ENCODE measurements at places on chromosomes 6 and 20.

- DNase-seq, result no peak
These were observed 35.5 kb upstream of the TBXT start for GRCh38 chr6:166203003-166203640.

GRCh38 chr6:157952861-157953351 is 28.8 kb upstream of the SYNJ2 start:
- no peak for DNase-seq

GRCh38 chr6:19715167-19715551 is 122.0 kb upstream of the ID4 start:
- no peak for DNase-seq

GRCh38 chr20:24980291-24981053 is 12.1 kb downstream of the APMAP start:
- no peak for DNase-seq

DNA sequence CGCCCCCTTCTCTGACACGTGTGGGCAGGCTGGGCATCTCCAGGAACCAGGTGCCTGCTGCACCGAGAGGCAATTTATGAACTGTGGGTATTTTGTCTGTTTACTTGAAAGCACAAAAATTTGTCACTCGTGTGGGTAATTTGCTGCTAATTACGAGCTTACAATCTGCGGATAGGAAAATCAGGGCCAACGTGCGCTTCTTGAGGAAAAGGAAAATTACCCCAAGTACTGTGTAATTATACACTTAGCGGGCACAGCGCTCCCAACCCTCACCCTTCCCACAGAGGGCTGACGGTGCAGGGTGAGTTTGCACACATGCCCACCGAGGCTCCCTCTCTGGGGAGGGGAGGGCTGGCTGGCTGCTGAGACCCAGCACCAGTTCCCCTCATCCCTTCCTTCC is 25.3 kb upstream of the MDGA1 start:
- no peak for DNase-seq

- no peak for DNase-seq
These were observed 1.5 kb downstream of the ID4 start for GRCh38 chr6:19838442-19839236.

DNA sequence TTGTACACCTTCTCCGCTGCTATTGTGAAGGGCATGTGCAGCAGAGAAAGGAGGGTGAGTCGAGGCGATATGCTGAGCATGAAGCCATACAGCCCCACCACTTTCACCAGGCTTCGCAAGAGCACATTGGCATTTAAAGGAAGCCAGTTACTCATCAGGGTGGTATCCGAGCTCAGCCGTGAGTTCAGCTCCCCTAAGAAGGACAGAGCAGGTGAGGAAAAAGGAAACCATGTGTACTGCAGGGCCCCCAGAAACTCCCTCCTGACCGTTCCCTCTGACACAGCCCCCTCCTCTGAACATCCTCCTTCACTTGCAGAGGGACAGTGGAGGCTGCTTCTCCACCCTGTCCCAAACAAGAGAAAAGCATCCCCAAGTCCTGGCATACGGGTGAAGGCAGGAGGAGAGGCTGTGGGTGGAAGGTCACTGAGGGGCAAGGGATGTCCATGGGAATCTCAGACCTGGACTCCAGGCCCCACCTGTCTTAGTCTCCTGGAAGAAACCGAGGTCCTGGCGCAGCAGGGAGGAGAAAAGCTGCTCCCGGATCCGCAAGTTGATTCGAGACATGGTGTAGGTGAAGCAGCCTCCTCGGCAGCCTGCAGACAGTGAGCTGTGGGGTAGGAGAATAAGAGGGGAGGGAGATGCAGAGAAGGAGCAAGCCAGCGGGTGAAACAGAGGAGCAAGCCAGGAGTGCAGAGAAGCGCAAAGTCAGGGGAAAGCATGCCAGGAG is 3.2 kb downstream of the TAP2 start:
- DNase-seq, result no peak

DNA sequence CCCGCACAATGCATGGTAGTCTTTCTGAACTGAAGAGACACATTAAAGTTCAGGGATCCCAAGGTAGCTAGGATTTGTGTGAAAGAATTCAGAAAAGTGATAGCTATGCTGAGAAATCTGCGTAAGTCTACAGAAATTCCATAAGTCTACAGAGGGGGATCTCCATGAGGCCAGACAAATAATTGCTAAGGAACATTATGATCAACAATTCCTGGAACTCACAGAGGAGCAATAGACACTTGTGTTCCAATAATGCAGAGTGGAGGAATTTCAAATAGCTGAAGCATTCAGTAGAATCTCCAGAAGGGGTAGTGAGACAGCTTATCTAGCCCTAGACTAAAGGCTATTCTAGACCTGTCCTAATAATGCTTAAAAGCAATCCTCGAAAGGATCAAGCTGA is 315.7 kb upstream of the ECI2 start:
- DNase-seq, result no peak

DNA sequence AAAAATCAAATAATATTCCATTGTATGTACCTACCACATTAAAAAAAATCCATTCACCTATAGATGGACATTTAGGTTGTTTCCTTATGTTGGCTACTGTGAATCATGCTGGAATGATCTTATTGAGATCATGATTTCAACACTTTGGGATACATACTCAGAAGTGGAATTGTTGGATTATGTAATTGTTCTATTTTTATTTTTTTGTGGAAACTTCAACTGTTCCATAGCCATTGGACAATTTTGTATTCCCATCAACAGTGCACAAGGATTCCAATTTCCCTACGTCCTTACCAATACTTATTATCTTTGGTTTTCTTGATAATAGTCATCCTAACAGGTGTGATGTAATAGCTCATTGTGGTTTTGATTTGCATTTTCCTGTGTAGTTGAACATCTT is 834.0 kb downstream of the MAFB start:
- no peak for DNase-seq

GRCh38 chr6:167558246-167559177 is 233.6 kb downstream of the TTLL2 start:
- no peak for DNase-seq

DNA sequence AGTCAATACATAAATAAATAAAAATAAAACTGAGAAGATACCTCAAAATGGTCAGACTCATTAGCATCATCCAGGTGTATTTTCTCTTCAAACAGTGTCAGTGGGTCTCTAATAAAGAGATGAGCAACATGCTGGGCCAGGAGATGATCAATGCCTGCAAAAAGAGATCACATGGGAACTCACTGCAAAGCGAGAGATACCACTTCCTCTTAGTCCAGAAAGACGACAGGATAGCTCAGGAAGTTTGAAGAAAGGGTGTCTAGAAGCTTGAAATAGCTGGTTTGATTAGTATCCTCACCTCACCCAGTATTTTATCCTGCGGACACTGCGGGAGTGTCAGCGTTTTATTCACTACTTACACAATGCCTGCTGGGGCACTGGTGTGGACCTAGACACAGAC is 38.0 kb downstream of the GCLC start:
- DNase-seq, result no peak

- DNase-seq, result no peak
These were observed 15.7 kb downstream of the RTN4IP1 start for GRCh38 chr6:106613590-106613989.

DNA sequence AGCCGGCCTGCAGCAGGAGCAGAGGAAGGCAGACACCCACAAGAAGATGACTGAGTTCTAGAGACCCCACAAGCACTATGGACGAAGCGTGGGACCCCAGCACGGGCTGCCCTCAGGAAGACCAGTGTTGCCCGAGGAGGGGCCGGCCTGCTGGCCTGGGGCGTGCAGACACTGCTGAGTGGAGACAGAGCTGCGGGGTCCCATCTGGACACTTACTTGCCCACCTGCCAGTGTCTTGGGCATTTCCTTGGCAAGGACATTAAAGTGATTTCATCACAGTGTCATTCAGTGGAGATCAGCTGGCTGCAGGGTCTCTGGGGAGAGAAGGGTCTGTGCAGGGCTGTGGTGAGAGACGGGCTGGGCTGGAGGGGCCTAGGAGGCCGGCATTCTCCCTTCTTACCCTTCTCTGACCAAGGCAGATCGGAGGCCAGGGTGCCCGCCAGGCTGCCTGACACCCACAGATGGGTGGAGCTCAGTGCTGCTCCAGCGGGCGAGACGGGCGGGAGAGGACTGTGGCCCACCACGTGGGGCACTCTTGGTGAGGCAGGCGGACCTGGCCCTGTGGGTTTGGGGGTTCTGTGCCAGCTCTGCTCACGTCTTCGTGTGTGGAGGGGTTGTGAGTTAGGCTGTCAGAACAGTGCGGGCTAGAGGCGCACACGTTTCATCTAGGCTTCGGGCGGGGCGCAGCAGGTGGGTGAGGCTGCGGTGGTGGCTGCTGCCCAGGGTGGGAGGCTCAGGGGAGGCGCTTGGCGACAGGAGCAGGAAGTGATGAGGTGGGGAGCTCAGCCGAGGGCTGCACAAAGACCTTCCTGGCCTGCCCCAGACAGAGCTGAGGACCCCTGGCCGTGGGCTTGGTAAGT is at the start of gene LIME1:
Gene LIME1 (plus strand): TSS at position 806 of the 860 bp plus-strand sequence. CDS start 886 bp downstream, outside the sequence.
- DNase-seq, result peak; percentile 58

DNA sequence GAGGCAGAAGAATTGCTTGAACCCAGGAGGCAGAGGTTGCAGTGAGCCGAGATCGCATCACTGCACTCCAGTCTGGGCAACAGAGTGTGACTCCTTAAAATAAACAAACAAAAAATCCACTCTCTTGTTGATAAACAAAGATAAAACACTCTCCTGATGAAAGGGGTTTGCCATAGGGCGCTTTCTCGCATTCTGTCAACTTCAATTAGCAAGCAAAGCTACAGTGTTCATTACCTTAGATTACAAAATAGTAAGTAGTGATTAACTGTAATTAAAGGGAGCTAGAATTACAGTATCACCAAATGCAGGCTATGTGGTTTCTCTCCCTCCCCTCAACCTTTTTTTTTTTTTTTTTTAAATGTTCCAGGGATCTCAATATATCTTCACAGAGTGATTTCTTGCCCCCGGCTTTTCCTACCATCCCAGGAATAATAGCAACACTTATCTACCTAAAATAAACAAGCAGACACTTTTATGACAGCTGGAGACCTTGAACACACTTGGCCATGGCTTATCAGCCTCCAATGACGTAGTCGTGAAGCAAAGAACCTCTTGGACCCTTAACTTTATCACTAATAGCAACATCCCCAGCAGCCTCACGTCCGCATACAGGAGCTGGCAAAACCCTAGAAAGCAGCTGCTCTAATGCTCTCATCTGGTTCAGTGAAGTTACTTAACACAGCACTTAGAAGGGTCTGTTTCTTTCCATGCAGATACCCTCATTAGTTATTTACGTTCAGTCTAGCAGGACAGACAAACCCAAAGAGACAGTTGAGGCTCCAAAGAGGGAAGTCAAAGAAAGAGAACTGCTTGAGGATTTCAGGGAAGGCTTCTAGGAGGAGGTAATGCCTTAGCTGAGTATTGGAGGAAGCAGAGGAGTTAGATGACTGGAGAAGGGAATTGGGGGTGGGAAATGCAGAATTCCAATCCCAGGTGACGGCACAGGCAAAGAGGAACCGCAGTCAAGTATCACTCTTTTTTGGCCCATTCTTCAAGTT is 37.9 kb upstream of the NEDD9 start:
- DNase-seq, result no peak

GRCh38 chr6:158285656-158286021 is 26.6 kb upstream of the TULP4 start:
- DNase-seq, result no peak

GRCh38 chr6:168692193-168692914 is 251.4 kb downstream of the SMOC2 start:
- no peak for DNase-seq

GRCh38 chr6:161828355-161828754 is 554.5 kb upstream of the AGPAT4 start:
- no peak for DNase-seq
